ENCODE measurements at places on chromosomes 5 and 9.

DNA sequence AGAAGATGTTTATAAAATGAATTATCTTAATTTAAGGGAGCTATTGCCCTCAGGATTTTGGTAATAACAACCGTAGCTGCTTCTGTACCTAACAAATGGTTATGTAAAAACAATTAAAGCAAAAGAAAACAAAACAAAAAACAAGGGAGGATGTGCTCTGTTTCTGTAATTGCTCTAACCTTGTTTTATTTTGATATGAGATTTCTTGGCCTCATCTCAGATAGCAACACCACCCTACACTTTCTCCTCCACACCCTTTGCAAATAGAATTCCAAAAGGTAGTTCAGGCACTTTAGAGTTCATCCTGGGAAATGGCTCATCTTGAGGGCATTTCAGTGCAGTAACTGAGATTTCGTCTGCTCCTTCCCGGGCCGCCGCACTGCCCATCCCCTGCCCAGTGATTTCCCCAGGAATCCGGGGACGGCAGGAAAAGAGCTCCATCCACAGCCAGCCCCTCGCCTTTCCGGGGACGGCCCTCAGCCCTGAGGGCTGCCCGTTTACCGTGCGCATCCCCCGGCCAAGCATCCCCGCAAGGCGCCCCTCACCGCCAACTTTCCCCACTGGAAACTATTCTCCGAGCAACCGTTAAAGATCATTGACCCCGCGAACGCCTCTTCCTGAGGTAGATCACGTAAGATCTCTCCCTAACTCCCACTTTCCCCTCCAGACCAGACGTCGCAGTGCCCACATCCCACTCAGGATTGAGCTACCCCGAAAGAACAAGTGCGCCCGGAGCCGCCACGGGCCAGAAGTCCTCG, 1.2 kb downstream of the FNBP1 start:
- peak; percentile 35 for DNase-seq

GRCh38 chr5:5787373-5787772, 364.9 kb downstream of the ICE1 start:
- DNase-seq: no peak

- peak; percentile 78 for DNase-seq
Measured at GRCh38 chr5:72134226-72134899, 27.1 kb downstream of the MAP1B start.

DNA sequence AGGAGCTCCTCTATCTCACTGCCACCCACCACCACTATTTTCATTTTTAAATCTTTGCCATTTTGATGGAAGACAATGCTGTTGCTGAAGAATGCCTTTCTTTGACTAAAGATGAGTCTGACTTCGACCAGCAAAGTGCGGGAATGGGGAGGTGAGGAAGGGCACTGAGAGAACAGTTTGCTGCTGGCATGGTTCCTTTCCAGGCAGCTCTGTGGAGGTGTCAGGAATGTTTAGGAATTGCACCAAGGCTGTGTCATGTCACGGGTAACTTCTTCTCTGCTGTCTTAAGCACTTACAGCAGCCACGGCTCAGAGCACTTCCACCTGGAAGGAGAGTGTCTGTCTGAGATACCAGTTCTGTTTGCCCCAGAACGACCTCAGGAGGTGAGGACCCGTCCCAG, 41.4 kb upstream of the SHB start:
- DNase-seq: no peak

GRCh38 chr5:143516249-143516648, 112.8 kb upstream of the NR3C1 start:
- no peak for DNase-seq
